HCT116 (cell line): ENCODE measurements at places on chromosomes 7 and 10.

DNA sequence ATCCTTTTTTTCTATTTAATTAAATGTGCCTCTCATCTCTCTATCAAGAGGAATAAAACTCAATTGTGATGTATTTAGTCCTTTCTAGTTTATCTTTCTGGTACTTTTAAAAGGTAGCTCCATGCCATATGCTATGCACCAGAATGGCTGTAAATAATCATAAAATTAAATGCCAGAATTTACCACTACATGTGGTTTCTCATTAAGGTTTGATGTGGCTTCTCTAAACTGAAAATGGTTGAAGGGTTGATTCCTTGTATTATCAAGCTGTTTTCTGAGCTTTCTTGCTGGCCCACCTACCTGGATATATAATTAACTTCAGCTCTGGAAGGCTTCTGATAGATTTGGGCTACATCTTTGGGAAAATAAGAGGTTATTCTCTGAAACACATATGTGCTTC lies 171.9 kb upstream of the RHOBTB1 start:
- no peak for DNase-seq

GRCh38 chr10:586151-586550 lies 103.3 kb downstream of the DIP2C start:
- no peak for DNase-seq

GRCh38 chr10:73773152-73773879 lies 8.5 kb upstream of the CHCHD1 start:
- no peak for DNase-seq

- DNase-seq, result no peak
These were observed 294.4 kb upstream of the MYO3A start for GRCh38 chr10:25639646-25640045.

DNA sequence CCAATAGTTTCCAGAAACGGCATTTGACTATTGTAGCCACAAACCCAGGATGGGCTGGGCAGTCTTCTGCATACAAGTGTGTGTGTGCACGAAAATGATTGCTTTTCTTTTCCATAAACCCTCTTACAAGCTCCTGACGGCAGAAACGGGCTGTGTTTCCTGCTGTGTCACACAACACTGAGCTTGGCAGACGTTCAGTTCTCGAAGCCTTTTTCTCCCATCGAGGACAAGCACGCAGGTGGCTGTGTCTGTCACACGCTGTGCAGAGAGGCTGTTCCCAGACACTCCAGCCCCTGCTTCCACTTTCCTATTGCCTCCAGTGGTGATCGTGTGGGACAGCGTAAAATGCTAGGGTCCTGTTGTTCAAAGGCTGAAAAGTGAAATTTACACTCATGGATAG lies 32.1 kb downstream of the RBAK start:
- DNase-seq, result no peak

- no peak for DNase-seq
These were observed 36.0 kb downstream of the C10orf143 start for GRCh38 chr10:130074639-130075038.

DNA sequence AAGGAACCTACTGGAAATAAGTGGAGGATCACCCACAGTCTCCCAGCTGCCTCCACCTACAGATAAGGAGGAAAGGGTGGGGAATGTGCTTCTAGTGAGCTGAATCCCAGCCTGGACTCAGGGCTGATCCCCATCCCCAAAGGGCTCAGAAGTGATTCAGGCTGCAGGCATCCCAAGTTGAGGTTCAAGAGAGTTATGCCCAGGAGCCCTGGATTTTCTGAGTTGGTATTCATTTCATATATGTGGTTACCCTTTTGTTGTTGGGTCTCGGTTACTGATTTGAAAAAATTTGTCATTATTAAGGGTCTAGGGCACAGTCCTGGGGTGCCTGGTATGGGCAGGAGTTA lies 30.0 kb upstream of the SRGN start:
- no peak for DNase-seq

- DNase-seq, result no peak
These were observed 31.2 kb downstream of the BAIAP2L1 start for GRCh38 chr7:98369726-98370125.

DNA sequence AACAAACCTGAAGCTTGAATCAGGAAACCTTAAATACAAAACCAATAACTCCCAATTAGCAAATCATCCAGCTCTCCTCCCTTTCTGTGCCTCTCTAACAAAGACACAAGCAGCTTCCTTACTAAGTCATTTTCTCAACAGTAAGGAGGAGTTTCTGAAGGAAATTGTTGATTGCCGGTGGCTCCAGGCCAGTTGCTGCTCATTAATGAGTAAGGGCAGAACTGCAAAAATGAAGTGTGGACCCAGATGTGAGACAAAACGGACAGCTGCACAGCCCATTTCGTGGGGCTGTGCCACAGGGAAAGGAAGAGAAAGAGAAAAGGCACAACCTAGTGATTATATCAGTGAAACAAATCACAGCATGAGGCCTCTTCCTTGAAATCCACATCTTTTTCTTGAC lies 42.8 kb upstream of the RHOBTB1 start:
- no peak for DNase-seq

GRCh38 chr10:14748441-14748840 lies 26.3 kb downstream of the FAM107B start:
- DNase-seq, result no peak

GRCh38 chr10:74244097-74244685 lies 93.2 kb downstream of the ADK start:
- peak; percentile 42 for DNase-seq

GRCh38 chr10:97673736-97674525 lies 13.1 kb downstream of the AVPI1 start:
- DNase-seq, result no peak

DNA sequence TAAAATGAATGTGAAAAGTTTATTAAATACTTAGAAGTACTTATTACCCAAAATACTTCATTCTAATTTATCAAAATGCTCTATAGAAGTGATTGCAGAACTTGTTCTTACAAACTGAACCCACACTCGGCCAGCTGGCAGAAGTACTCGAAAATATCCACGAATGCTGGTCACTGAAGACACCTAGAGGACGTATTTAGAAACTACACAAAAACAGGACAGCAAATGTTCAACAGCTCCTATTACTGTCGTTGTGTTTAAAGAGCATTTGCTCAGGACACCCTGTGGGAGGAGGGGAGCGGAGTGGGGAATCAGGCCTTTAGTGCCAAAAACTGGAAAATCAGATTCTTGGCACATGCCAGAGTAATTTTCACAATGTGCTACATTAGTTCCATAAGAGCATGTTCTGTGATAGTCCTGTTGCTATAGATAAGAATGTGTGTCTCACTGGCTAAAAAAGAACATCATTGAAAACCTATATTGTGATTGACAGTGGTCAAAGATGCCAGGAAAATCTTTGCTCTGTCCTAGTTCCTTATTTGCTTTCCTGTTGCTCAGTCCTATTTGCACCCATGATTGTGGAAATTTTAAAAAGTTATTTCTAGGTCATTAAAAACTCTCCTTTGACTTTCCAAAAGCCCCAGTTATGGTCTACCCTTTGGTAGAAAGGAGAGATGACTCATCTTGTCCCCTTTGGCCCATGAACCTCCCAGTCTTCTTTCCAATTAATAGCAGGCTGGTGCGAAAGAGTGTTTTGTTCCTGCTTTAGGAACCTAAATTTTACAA lies 49.0 kb upstream of the NRBF2 start:
- peak; percentile 71 for DNase-seq

- no peak for DNase-seq
These were observed 709.1 kb upstream of the FZD8 start for GRCh38 chr10:36351159-36351558.

DNA sequence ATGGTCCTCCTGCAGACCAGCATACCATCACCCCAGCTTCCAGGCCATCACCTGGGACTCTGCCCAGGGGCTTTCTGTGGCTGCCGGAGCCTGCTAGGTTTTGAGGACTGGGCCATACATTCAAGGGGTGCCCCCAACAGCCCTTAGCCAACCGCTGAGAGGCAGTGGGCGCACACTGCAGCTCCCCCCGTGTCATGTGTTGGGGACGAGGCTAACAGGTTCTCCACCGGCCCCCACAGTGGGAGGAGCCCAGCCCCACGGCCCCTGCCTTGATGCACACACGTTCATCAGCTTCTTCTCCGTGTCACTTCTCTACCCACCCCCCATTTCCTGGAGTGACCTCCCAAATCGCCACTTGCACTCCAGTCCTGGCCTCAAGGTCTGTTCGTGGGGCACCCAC lies 543.2 kb upstream of the FOXK1 start:
- no peak for DNase-seq

DNA sequence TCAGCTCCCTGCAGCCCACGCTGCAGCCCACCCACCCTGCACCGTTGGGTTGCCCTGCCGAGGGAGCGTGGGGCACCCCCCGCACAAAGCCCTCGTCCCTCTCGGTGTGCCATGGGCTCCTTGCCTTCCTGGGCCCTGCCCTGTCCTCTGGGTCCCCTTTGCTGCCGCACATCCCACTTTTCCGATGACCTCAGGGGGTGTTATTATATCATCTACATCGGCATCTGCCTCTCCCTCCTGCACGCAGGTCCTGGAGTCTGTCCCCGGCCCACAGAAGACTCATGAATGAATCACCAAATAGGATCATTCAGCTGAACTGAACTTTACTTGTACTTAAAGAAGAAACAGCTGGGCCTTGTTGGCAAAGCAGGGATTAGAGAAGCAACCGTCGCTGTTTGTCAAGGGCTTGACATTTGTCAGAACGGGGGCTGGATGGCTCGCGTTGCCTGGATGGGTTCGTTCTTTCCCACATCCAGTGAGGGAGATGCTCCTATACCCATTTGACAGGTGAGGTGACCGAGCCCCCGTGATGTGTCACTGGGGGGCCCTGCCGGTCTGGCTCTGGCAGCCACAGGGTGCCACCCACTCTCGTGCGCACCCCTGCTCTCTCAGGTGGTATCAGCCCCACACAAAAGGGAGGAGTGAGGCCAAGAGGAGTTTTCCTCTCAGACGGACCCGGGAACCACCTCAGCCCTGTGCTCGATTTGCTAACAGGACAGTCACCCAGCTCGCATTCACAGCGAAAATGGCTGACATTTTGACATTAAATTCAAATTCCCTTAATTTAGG lies 58.6 kb upstream of the EBF3 start:
- DNase-seq, result no peak

DNA sequence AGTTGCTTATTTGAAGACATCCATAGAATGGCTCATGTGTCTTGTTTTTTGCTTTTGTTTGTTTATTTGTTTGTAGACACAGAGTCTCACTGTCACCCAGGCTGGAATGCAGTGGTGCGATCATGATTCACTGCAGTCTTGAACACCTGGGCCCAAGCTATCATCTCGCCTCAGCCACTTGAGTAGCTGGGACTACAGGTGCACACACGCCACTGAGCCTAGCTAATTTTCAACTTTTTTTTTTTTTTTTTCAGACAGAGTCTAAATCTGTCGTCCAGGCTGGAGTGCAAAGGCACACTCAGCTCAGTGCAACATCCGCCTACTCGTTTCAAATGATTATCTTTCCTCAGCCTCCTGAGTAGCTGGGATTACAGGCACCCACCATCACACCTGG lies 83.3 kb upstream of the KLF6 start:
- no peak for DNase-seq
